Hematopoietic multipotent progenitor cell treated with erythropoietin and hydrocortisone succinate and interleukin-3 and kit ligand, for 17 days (in vitro differentiated cells): ENCODE measurements at places on chromosomes 11 and 22.
A peak's percentile ranks its signal among the peaks of the same experiment; 100 is the strongest.

- DNase-seq, result no peak
Measured at GRCh38 chr11:81421251-81421860, 1312.3 kb downstream of the FAM181B start.

- DNase-seq, result no peak
Measured at GRCh38 chr11:20235164-20235563, 74.9 kb upstream of the DBX1 start.

DNA sequence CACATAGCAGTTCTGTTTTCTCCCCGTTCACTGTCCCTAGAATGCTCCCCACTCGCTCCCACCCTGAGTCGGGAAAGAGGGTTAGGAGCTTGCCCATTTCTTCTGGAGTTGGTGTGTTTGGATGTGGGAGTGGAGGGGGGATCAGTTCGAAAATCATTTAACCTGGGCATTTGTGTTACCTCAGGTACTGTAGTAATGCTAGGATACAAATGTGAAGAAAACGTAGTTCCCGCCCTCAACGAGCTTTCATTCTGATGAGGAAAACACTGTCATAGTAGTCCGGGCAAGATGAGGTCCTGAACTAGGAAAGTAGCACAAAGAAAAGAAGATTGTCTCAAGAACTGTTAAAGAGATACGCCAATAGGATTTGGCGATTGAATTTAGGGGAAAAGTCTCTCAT, 539 bp downstream of the SDHD start:
- no peak for DNase-seq

DNA sequence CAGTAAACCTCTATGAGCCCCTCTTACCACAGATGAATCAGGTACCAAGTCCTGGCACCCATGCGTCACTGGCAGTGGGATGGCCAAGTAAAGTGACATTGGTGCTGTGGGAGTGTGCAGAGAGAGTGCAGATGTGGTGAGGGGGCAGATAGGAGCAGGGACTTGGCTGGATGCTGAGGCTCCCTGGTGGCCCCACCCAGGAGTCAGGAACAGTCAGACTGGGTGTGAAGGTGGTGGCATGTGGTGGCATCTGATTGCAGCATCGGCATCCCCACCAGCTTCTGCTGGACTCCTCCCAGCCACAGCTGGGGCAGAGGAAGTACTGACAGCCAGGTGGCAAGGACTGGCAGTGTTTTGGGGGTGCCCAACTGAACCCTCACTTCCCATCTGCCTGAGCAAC, 11.4 kb downstream of the DGAT2 start:
- DNase-seq, result peak; percentile 85

GRCh38 chr22:38347944-38348750, 30.9 kb upstream of the CSNK1E start:
- DNase-seq, result no peak

GRCh38 chr11:81220146-81220895, 1513.3 kb downstream of the FAM181B start:
- DNase-seq, result no peak

- no peak for DNase-seq
Measured at GRCh38 chr22:16783930-16784354, 41.3 kb downstream of the XKR3 start.

DNA sequence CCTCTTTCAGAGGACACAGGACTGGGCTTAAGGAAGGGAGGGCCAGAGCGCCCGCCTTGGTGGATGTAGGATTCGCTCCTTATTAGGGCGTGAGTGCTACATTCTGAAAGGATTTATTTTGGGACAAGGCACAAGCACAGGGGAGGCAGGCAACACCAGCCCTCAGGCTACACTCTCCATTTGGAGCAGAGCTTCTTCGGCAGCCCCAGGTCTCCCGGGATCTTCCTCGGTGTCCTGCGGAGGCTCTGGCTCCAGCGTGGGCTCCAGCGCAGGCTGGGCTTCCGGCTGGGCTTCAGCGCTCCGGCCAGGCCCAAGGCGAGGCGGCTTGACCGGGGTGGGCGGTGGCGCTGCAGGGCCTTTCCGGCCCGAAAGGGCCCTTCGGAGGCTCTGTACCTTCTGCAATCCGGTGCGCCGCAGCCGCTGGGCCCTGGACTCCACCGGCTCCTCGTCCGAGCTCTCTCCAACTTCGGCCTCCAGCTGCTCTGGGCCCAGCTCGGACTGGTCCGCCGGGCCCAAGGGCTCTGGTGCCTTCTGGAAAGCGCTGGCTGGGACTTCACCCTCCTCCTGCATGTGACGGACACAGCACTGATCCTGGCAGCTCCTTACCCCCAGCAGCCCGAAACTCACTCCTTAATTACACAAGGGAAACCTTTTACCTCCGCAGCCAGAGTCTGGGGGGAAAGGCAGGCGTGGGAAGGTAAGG, 1.1 kb downstream of the CAVIN3 start:
- DNase-seq, result no peak

- DNase-seq, result no peak
Measured at GRCh38 chr11:41235668-41236067, 223.8 kb downstream of the LRRC4C start.

- DNase-seq, result no peak
Measured at GRCh38 chr11:92911478-92911877, 58.0 kb upstream of the MTNR1B start.

GRCh38 chr11:63535734-63536133, 874 bp upstream of the PLAAT4 start:
- DNase-seq, result no peak

- no peak for DNase-seq
Measured at GRCh38 chr11:70818351-70818750, 420.0 kb downstream of the CTTN start.

- no peak for DNase-seq
Measured at GRCh38 chr11:99812516-99812915, 791.8 kb downstream of the CNTN5 start.

GRCh38 chr22:36948273-36949225, 35.1 kb downstream of the CSF2RB start:
- no peak for DNase-seq

GRCh38 chr22:38131399-38131798, 20.9 kb upstream of the BAIAP2L2 start:
- no peak for DNase-seq

DNA sequence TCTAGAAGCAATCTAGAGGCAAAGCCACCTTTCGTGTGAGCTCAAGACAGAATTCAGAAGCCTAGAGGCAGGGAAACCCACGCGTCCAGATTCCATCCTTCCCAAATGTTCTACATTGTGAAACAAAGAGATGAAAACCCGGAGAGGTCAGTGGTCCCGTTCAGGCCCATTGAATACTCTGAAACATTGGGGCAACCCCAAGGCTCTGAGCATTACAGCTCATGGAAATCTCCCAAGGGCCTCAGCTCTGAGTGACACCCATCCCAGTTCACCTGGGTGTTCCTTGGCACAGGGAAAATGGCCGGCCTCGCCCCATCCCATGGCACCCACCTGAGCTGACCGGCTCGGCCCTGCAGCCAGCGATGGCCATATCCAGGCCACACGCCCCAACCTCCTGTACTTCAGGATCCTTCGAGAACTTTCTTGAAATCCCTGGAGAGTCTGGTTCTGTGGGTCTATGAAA, 128.6 kb upstream of the FGF3 start:
- DNase-seq, result no peak

DNA sequence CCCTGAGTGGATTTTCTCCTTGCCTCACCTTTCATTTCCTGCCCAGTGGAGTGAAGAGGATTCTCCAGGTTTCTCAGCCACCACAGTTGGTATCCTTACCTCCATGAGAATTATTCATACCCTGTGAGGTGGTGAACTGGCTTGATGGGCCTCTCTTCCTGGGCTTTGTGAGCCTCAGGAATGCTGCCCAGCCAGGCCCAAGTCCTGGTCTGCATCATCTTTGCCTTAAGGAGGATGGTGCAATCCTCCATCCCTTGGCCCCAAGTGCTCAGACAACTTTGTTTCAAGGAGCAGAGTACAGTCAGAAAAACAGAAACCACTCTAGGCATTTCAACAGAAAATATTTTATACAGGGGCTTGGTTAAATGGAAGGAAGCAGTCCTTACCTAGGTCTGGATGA, 114.2 kb upstream of the CADM1 start:
- no peak for DNase-seq
